ENCODE measurements at places on chromosomes 5 and 9. TPM values are rescaled to one million over a fixed set of nuclear protein-coding genes. Genes with fewer than 3 reads are reported as not detected.

Gene CD14
- 0.28 TPM for total RNA-seq

Gene KIF24
- total RNA-seq, result 12.3 TPM

Gene C9orf153
- 0.19 TPM for total RNA-seq

Gene LHFPL2
- total RNA-seq, result 15.0 TPM

Gene GABRG2
- 2.8 TPM for total RNA-seq

Gene SPATA31A3
- not detected for total RNA-seq

Gene GHR
- total RNA-seq, result 0.27 TPM

Gene PRUNE2
- 5.4 TPM for total RNA-seq

Gene ZNF608
- total RNA-seq, result 106 TPM

GRCh38 chr9:87557996-87558395 is 60.3 kb downstream of the DAPK1 start:
- no peak for DNase-seq

GRCh38 chr5:169268019-169268418 is 32.9 kb downstream of the SLIT3 start:
- no peak for DNase-seq

DNA sequence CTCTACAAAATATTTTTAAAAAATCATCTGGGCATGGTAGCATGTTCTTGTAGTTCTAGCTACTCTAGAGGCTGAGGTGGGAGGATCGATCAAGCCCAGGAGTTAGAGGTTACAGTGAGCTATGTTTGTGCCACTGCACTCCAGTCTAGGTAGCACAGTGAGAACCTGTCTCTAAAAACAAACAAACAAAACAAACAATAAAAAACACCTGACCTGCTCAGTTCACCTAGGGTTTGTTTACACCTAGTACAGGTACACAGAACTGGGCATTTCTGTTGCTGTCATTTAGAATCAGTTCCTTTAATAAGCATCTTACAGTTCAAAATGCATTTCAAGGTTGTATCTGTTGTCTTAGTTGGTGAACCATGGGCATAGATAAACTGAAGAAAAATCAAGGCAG is 95.3 kb downstream of the MEGF10 start:
- no peak for DNase-seq

DNA sequence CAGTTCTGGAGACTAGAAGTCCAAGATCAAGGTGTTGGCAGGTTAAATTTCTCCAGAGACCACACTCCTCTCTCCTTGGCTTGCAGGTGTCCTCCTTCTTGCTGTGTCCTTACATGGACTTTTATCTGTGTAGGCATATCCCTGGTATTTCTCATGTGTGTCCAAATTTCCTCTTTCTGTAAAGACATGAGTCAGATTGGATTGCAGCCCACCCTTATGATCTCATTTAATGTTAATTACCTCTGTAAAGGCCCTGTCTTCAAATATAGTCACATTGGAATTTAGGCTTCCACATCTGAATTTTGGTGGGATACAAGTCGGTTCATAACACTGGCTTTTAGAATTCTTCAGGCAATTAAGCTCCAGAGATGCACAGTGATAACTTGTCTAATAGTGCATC is 322.2 kb upstream of the GRIA1 start:
- DNase-seq, result no peak

DNA sequence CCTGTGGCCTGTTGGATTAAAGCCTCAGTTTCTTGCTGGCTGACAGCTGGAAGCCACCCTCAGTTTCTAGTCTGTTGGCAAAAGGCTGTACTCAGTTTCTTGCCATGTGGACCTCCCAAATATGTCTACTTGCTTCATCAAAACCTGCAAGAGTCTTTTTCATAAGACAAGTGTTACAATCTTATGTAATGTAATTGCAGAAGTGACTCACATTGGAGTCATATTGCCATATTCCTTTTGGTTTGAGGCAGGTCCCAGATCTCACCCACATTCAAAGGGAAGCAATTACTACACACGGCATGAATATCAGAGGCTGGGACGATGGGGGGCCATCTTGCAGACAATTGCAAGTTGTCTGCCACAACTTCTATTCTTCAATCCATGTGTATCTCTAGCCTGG is 286.7 kb upstream of the IL12B start:
- DNase-seq, result no peak

- DNase-seq, result no peak
Observed at GRCh38 chr9:130791303-130791894, 43.7 kb upstream of the ABL1 start.
